ENCODE measurements at places on chromosomes 7 and 10. TPM values are rescaled to one million over a fixed set of nuclear protein-coding genes. Genes with fewer than 3 reads are reported as not detected.

LGI1 gene
- not detected for total RNA-seq

DHX32 gene
- total RNA-seq = 49.9 TPM

SUN1 gene
- total RNA-seq = 97.6 TPM

CAV2 gene
- total RNA-seq = 168 TPM

CPED1 gene
- not detected for total RNA-seq

TMEM213 gene
- total RNA-seq = not detected

GIMAP1 gene
- total RNA-seq = not detected

RAB19 gene
- total RNA-seq = not detected

VWC2 gene
- not detected for total RNA-seq
